T-helper 1 cell (primary cell): ENCODE measurements at places on chromosomes 2 and 18.
A peak's percentile ranks its signal among the peaks of the same experiment; 100 is the strongest.

- DNase-seq = no peak
Measured at GRCh38 chr2:191319186-191319585, 74.0 kb downstream of the MYO1B start.

DNA sequence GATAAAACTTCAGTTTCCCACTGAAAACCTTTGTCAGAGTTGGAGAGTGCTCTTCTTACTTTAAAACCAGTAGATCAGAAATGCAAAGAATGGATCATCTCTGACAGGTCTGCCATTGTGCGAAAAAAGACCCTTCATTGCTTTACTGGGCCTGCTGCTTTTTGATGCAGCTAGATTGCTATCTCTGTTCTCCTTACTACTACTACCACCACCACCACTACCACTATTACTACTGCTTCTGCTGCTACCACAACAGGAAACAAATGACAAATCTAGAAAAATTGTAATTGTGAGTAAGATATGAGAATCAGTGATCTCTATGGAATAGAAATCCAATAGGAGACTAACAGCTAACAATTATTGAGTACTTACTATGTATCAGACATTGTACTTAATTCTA lies 85.8 kb downstream of the PKP4 start:
- DNase-seq = no peak

- DNase-seq = no peak
Measured at GRCh38 chr2:53407363-53408080, 360.1 kb upstream of the CHAC2 start.

- no peak for DNase-seq
Measured at GRCh38 chr2:194385376-194385775, 1271.7 kb upstream of the SLC39A10 start.

GRCh38 chr2:113169586-113169985 lies 4.2 kb upstream of the PSD4 start:
- no peak for DNase-seq

DNA sequence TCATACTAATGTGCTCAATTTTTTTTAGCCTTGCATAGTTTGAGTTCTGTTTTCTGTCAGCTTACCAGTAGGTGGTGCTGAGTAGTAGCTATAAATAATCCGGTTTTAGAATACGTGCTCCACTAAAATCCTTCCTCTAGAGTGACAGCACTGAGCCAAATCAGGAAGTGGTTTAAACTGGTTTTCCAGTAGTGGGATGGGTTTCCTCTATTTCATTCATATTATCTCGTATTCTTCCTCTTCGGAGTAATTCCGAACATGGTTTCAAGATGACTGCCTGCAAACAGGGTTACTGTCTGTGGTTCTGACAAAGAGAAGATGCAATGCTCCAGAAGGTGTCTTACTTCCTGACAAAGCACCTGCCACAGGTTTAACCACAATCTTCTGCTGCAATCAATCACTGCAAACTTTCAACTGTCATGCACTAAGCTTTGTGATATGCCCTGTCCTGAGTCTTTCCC lies 496.9 kb upstream of the VRK2 start:
- peak; percentile 4 for DNase-seq

GRCh38 chr2:32838418-32838817 lies 108.3 kb upstream of the LTBP1 start:
- DNase-seq = no peak

- no peak for DNase-seq
Measured at GRCh38 chr18:3458952-3459853, 9.2 kb downstream of the TGIF1 start.

DNA sequence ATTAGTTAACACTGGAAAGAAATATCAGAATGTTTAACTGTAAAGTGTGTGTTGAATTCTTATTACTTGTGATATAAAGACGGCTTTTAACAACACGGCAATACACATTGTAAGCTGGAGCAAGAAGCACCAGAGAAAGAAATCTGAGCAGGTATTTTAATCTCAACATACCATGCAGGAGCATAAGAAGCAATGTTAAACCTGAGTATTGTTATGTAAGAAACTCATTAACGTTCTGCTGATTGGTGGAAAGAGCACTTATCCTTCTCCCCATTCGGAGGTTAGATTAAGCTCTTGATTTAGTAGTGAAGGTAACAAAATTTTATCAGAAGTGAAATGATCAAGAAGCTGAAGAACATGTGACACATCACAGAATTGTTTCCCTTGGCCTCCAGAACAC lies 107.4 kb downstream of the EPC2 start:
- DNase-seq = no peak

DNA sequence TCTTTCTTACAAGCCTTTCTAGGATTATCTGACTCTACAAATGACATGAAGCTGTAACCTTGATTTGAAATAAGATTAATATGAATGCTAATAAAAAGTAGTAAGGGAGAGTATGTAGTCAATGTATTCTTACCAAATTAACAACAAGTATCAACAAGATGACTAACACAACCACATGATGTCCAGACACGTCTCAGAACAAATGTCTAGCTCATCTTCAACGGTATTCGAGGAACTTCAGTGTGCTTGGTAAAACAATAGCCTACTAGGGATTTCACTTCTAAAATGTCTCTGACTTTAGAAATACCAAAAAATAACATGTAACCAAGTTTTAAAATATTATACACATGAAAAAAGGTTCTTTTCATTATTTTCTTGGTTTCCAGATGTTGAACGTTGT lies 3.4 kb downstream of the HDLBP start:
- no peak for DNase-seq

DNA sequence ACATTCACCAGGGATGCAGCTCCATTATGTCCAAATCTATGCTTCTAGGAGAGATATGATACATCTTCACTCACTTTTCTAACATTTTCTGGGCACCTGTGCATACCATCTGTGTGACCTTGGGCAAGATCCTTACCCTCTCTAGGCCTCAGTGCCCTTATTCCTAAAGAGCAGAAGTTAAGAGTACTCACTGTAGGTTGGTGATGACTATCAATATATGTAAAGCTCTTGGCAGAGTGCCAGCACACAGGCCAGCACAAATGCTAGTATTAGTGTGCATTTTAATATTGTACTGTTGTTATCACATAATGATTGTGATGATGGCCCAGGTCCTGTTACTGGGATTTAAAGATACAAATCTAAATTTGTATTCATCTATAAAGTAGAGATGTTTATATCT lies 199.2 kb downstream of the RAD51AP2 start:
- DNase-seq = no peak

- no peak for DNase-seq
Measured at GRCh38 chr2:100964681-100965169, 37.4 kb upstream of the RPL31 start.

DNA sequence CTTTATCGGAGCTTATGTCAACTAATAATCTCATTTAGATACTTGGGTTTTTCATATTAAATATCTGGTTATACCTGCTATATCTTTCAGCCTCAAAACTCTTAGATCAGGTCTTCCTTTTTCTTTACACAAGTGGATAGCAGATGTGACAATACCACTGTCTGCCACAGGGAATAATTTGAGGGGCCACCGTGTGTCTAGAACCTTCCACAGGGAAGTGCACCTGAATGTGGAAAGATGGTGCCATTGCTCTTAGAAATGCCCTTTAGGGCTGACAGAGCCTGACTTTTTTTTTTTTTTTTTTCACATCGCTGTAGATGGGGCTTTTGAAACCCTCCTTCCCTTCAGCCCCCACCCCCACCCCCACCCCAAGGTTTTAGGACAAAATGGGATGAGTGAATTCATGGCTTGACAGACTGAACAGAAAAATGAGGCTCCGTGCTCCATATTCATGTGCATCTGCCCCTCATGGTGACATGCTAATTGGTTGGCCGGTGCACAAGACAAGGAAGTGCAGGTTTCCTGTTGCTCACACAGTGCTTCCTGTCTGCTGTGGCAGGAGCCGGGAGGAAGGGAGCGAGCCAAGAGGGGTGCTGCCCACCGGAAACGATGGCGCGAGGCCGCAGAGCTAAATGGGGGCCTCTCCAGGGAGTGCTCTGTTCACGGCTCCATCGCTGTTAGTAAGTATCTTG lies 246.0 kb downstream of the LDLRAD4 start:
- DNase-seq = peak; percentile 51

- DNase-seq = no peak
Measured at GRCh38 chr2:43699761-43700160, 23.5 kb upstream of the C1GALT1C1L start.

- DNase-seq = no peak
Measured at GRCh38 chr2:51791496-51791895, 759.6 kb upstream of the NRXN1 start.

- no peak for DNase-seq
Measured at GRCh38 chr2:226991663-226992062, 155.8 kb downstream of the RHBDD1 start.

- DNase-seq = no peak
Measured at GRCh38 chr2:231934441-231935206, 8.4 kb upstream of the NPPC start.

DNA sequence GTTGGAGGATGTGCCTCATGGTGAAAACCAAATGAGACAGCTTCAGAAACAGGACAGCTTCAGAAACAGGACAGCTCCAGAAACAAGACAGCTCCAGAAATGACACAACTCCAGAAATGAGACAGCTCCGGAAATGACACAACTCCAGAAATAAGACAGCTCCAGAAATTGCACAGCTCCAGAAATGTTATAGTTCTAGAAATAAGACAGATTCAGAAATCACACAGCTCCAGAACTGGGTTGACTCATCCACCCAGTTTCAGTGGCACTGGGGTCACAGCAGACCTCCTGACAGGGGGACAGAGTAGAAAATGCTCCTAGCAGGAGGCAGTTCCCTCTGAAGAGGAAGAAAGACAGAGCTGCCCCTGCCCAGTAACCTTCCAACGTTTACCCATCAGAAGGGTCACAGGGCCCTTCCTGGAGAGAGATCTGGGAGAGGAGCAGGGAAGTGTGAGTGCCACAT lies 26.9 kb upstream of the COL6A3 start:
- no peak for DNase-seq

- peak; percentile 59 for DNase-seq
Measured at GRCh38 chr18:12998332-12999060, 7.3 kb downstream of the CEP192 start.

DNA sequence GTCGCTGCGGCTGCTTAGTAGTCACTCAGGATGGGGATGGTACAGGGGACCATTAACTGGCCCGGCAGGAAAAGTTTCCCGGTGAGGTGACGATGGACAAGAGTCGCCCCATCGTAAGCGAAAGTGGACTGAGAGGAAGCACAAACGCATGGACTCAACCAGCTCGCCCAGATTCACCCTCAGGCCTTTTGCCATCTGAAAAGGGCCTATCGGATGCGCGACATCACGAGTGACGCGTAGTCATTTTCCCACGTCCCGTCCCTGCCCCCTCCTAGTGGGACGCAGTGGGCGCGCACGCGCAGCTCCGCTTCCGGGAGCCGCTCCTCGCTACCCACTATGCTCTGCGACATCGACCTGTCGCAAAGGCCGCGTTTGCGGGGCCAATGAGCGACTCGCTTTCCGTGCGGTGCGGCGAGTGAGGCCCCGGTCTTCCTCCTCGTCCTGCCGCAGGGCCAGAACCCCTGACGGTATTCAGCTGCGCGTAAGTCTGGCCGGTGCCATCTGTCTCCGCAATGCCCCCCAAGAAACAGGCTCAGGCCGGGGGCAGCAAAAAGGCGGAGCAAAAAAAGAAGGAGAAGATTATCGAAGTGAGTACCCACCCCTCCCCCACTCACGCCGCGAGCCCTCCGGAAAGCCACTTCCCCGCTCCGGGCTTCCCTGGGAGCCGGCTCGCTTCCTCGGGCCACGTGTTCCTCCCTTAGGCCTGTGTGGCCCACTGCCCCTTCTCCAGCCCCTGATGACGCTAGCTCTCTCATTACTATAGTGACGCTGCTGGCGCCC lies at the start of gene ZC3H15:
Gene ZC3H15 (plus strand): TSS at position 390 of the 780 bp plus-strand sequence. CDS start 123 bp downstream, at position 513.
- peak; percentile 95 for DNase-seq

DNA sequence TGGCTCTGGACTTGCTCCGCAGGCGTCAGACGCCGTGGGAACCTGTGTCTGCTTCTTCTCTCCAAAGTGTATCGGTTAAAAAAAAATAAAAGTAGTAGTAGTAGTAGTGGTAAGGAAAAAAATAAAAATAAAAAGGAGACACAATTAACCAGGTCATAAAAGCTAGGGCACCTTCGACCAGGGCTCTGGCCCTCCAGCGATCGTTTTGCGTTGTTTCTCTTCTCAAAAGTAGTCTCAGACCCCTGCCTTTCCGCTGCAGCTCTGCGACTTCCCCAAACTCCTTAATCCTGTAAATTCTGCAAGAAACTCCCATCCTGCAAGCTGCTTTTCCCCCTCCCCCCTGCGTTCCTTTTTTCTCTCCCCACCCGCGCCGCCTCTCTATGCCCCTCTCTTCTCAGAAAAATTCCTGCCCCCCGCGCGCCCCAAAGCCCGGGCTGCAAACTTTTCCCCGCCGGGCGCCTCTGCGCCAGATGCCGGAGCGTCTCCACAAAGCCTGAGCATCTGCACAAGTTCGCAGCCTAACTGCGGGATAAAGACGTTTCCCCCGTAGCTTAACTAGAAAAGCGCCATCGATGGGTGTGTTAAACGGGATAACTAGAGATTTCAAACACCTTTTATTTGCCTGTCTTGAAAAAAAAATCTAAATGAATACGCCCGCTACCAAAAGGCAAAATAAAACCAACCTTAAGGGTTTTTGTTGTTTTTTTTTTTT lies 1.8 kb upstream of the SALL3 start:
- no peak for DNase-seq

DNA sequence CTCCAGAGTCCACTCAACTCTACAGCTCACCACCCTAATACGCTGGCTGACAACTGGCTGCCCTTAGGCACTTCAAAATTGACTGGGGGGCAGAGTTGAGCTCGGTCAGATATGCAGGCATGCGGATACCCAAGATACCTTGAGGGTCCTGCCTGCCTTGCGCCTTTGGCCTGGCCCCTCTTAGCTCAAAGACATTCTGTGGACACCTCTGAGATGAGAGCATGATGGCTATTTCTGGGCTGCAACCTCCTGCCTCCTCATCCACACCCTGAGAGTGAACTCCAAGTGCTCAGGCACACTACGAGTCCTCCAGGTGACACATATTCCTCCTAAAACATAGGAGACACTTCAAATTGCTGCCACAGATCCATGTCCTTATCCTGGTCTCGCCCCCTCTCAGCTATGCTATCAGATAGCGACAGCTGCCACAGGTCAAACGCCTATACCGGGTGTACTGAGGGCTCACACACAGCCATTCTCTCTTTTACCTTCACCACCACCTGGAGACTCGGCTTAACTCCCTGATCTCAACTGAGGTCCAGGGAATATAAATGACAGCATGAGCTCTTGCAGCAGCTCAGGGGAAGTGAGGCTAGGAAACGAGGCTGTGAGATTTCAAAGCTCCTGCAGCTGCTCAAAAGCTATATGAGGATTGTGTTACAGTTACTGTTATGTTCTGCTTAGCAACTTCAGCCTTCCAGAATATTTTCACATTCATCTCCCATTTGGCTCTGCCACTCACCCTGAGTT lies 60.5 kb upstream of the TEX51 start:
- no peak for DNase-seq
